ENCODE measurements at places on chromosomes 16 and 17. TPM values are rescaled to one million over a fixed set of nuclear protein-coding genes. Genes with fewer than 3 reads are reported as not detected.

MRPL12 gene
- total RNA-seq, result 117 TPM

TMC8 gene
- 2.2 TPM for total RNA-seq

SCARF1 gene
- 10.9 TPM for total RNA-seq

DPEP1 gene
- total RNA-seq, result not detected

HIC1 gene
- total RNA-seq, result 15.0 TPM

TPPP3 gene
- total RNA-seq, result 9.6 TPM

ZPBP2 gene
- total RNA-seq, result not detected

P4HB gene
- 371 TPM for total RNA-seq

KCNJ18 gene
- total RNA-seq, result not detected

JPH3 gene
- 0.11 TPM for total RNA-seq

FNDC8 gene
- not detected for total RNA-seq

TBC1D26 gene
- total RNA-seq, result not detected

PRSS53 gene
- 0.59 TPM for total RNA-seq

TEKT5 gene
- 0.22 TPM for total RNA-seq

KCNJ12 gene
- 11.3 TPM for total RNA-seq

TBC1D3C gene
- not detected for total RNA-seq

CDR2L gene
- total RNA-seq, result 20.1 TPM

FZD2 gene
- 5.7 TPM for total RNA-seq

CASKIN1 gene
- total RNA-seq, result 1.2 TPM

CIITA gene
- 7.2 TPM for total RNA-seq

FBXO39 gene
- not detected for total RNA-seq

SAMD14 gene
- total RNA-seq, result 4.4 TPM

CLCN7 gene
- 39.8 TPM for total RNA-seq

KRTAP4-3 gene
- total RNA-seq, result not detected

MYL11 gene
- total RNA-seq, result 0.59 TPM

C1QBP gene
- 101 TPM for total RNA-seq

NKD1 gene
- 0.40 TPM for total RNA-seq

SOX8 gene
- 1.8 TPM for total RNA-seq

TSPAN10 gene
- total RNA-seq, result 0.30 TPM

PRR35 gene
- not detected for total RNA-seq

CCL2 gene
- total RNA-seq, result 42.3 TPM

KCNH4 gene
- total RNA-seq, result not detected

HOXB7 gene
- total RNA-seq, result 0.22 TPM

CSH2 gene
- total RNA-seq, result not detected

Measured in cardiac septum (tissue), 1 donor.